Epithelial cell of proximal tubule (primary cell): ENCODE measurements at places on chromosomes 3 and 15.
A peak's percentile ranks its signal among the peaks of the same experiment; 100 is the strongest.

- DNase-seq: no peak
Measured at GRCh38 chr3:197682713-197683112, 54.0 kb downstream of the RUBCN start.

- no peak for DNase-seq
Measured at GRCh38 chr15:48406911-48407310, 75.7 kb downstream of the DUT start.

- no peak for DNase-seq
Measured at GRCh38 chr3:26596335-26596734, 26.2 kb upstream of the LRRC3B start.

DNA sequence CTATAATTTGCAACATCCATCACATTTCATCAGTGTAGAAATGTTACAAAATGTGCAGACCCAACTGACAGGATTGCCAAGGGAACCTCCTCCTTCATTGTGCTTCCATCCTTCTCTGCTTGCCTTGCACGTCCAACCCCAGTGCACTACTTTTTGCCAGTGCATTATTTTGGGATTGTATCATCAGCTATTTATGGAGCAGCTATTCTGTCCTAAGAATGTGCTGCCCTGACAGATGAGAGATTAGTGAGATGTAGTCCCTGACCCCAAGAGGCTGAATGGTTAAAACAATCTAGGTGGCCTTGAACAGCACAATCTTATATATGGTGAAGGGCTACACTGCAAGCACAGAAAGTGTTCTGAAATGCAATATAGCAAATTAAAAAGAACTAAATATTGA lies 935.8 kb downstream of the IGSF11 start:
- DNase-seq: no peak

GRCh38 chr15:36905908-36906307 lies 194.4 kb downstream of the MEIS2 start:
- DNase-seq: no peak

DNA sequence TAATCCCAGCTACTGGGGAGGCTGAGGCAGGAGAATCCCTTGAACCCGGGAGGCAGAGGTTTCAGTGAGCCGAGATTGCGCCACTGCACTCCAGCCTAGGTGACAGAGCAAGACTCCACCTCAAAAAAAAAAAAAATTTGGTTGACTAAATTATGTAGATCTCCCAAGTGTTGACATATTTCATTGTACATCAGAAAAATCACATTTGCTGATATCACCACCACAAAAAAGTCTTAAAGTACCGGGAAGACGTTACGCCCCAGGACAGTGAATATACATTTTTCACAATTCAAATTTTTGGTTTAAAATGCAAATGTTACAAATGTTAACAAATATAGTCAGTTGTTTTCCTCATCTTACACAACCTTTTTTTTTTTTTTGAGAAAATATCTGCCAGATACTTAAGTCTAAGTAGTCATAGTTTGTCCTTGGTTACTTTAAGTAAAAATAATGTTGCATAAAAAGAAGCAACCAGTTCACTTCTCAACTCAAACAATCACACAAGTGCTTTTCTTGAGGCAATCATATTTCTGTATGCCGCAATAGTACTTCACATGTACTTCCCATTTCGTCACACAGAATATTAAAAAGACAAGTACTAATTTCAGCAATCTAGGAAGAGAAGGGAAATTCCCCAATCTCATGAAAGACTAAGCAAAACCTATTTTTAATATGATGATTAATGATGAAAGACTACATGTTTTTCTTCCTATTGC lies 41.0 kb upstream of the TCF12 start:
- DNase-seq: no peak

DNA sequence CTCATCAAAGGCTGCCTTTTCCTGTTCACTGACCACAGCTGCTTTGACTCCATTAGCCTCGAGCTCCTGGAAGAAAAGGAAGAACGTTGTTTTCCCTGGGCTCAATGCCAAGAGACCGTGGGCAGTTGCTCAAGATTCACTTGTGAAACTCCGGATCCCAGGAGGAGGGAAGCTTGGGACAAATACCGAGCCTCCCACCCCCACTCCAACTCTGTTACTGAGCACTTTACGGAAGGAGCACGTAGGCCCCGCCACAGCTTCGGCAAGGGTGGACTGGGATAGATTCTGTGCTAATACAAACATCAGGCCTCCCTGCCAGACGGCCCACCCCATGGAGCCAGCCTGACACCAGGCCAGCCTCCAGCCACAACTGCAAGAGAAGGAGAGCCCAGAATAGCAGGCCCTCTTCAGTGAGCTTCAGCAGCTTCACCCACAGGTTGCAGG lies 10.8 kb upstream of the FANCD2 start:
- DNase-seq: peak; percentile 75
